Stimulated activated CD4-positive, alpha-beta T cell treated with anti-CD3 and anti-CD28 coated beads, Interleukin-4, amount 100 ng/mL, for 1 hour (primary cell): ENCODE measurements at places on chromosomes 16 and 17.

DNA sequence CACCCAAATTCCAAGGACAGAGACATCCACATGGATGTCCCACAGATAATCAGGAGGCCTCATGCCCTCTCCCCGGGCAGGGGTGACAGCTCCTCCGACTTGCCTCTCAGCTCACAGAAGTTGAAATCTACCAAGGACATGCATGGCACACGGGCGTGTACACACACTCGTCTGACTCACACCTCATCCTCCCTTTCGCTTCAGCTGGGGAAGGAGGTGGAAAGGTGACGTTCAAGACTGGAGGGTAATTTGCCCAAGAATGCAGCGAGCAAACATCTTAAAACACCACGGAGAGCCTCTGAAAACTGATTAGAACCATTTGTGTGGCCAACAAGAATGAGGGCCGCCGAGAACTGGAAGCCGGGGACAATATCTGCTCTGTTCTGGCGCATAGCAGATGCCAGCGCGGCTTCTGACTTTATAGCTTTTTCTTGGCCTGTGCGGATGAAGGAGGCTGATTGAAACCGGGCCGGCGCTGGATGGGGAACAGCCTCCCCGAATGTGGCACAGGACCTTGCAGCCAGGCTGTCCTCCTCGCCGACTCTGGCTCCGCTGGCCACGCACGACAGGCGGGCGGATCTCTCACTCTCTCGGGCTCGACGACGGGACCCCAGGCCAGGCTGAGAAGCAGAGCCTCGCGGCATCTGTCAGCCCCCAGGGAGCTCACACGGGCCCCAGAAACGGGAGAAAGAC lies 100.9 kb downstream of the C16orf95 start:
- no peak for DNase-seq

GRCh38 chr16:31348579-31348978 lies 6.4 kb upstream of the ITGAX start:
- no peak for DNase-seq

- DNase-seq = no peak
Observed at GRCh38 chr17:21539146-21539545, 153.2 kb upstream of the KCNJ18 start.

GRCh38 chr16:11673091-11674000 lies 5.1 kb downstream of the SNN start:
- no peak for DNase-seq

GRCh38 chr16:582614-583331 lies 7.1 kb upstream of the RAB40C start:
- DNase-seq = no peak

GRCh38 chr17:73390221-73390620 lies 78.4 kb upstream of the CDC42EP4 start:
- DNase-seq = no peak

GRCh38 chr17:50781167-50781566 lies 13.8 kb upstream of the ANKRD40CL start:
- DNase-seq = no peak

GRCh38 chr16:57140931-57141668 lies 44.7 kb downstream of the PSME3IP1 start:
- DNase-seq = no peak

DNA sequence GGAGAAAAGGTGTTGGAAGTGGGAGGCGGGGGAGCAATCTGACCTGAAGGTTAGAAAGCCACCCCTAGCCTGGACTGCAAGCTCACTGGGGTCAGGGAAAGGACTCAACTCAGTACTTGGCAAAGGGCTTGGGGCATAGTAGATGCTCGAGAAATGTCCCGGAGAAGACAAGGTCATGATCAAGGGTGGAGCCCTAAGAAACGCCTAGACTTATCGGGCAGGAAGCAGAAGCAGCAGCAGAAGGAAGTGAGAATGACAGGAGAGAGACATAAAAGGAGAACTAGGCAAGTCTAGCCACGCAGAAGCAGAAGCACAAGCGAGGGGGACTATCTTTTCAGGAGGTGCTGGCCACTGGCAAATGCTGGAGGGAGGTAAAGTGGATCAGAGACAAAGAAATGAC lies 10.2 kb downstream of the COTL1 start:
- DNase-seq = no peak

DNA sequence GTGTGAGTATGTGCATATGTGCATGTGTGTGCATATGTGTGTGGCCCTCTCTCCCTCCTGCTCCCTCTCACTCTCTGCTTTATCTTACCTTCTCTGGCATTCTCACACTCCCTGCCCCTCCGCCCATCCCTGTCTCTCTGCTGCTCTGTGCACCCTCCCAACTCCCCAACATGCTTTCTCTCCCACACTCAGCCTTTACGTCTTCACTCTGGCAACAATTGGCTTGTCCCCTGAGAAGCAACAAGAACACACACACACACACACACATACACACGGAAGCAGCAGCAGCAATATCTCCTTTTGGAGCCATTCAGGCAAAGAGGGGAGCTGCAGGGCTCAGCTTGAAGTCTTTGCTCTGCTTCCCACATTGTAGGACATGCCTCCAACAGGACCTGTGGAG lies 27.8 kb downstream of the PITPNM3 start:
- no peak for DNase-seq

GRCh38 chr16:75110637-75111513 lies 5.7 kb downstream of the LDHD start:
- DNase-seq = peak; percentile 82
